ENCODE measurements at places on chromosomes 2 and 18.

DNA sequence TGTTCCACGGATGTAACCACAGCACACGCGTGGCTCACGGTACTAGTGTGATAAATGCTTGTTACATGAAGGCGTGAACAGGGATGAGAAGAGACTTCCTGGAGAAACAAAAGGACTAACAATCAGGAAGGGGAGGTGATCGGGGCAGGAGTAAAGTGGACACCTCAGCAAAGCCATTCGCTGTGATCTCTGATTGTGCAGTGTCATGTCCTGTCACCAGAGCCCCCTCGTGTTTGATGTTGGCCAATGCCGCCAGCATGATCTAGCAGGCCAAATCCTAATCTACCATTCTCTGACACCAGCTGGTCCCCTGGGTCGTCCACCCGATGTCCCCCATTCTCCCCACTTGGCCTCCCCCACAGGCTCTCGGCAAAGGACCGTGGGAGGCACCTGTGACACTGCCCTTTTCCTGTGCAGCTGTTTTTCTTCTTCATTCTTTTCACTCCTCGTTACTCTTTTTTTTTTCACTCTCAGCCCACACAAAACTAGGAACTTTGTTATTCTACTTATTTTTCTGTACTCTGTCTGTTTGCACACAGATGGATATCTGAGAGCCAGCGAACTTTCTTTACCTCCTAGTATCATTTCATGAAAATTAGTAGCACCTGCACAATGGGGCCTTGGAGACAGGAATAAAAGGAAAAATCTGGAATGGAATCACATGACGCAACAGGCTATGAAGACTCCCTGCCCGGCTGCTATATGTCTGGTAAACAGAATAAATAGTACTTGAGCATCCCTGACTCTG, 146.8 kb downstream of the TGIF1 start:
- DNase-seq: no peak

DNA sequence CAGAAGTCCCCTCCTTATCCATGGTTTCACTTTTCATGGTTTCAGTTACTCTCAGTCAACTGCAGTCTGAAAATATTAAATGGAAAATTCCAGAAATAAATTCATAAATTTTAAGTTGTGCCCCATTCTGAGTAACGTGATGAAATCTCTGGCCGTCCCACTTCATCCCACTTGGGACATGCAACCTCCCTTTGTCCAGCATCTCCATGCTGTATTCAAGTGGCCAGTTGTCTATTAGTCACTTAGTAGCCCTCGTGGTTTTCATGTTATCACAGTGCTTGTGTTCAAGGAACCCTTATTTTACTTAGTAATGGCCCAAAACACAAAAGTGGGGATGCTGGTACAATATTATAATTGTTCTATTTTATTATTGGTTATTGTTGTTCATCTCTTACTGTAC, 18.0 kb upstream of the DAPL1 start:
- DNase-seq: no peak

DNA sequence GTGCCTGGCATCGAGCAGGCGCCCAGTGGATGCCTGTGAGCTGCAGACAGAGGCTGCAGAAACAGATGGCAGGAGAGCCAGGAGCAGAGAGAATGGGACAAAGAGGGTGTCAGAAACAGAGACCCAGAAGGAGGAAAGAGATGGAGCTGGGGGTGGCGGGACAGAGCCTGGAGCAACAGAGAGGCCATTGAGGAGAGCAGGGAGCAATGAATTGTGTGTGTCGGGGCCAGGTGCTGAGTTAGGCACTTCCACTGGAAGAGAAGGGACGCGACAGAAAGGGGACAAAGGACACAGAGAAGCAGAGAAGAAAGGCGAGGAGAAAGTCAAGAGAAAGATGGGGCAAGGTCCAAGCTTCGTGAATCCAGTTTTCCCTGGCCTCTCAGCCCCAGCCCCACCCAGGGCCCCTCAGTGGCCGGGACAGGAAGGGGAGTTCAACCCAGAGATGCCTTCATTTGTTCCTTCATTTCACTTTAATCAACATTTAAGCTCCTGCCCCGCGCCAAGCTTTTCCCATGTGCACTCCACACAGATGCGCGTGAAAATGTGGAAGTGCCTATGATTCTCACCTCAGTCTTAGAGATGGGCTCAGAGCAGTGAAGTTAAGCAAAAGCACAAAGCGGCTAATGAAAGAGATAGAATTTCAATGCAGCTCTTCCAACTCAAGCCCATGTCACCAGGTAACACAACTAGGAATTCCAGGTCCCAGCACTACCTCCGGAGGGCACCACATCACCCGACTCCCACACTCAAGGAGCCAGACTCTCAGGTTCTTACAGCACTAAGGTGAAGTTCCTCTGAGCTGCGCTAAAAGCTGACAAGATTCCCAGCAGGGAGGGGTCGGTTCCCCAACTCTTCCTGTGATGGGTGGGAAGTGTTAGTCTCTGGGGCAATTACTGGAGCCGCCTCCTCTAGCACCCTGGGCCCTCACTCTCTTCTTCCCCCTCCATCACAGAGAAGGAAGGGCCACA, 55.1 kb downstream of the TNS1 start:
- no peak for DNase-seq

DNA sequence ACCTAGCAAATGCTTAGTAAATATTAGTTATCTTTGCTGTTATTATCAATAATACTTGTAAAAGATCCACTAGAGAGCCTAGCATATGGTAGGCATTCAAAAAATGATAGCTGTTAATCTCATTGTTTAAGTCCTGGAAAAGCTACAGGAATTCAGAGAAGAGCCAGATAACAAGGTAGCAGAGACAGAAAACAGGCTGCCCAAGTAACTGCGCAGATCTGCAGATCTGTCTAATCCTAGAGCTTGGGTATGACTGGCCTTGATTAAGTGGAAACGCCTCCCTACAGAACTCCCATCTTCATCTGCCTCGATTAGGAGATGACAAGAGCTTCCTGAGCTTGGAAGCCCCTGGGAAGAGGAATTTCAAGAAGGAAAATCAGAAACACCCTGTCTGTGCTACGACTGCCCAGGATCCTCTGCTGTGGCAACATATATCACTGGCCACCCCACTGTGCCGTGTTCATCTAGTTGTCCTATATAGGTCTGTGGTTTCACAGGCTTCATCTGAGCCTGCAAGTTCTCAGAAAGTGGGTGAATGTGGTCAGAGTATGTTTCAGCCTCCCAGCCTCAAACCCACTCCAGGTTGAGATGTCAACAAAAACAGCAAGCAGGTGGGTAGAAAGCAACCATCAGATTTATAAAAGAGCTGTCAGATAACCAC, 151.5 kb upstream of the PKDCC start:
- DNase-seq: no peak

Data from HFF-Myc (cell line).